Mesangial cell (primary cell): ENCODE measurements at places on chromosomes 2 and 18. TPM values are rescaled to one million over a fixed set of nuclear protein-coding genes. Genes with fewer than 3 reads are reported as not detected.

CHRND gene
- total RNA-seq = not detected in 2 replicates

C1QL2 gene
- not detected in 2 replicates for total RNA-seq

HJURP gene
- total RNA-seq = 2.7 and 62.2 TPM in 2 replicates

ANKRD62 gene
- not detected in 2 replicates for total RNA-seq

EVA1A gene
- 80.2 and 109 TPM in 2 replicates for total RNA-seq

SPATA3 gene
- total RNA-seq = not detected in 2 replicates

KCNK3 gene
- 0.49 and 1.4 TPM in 2 replicates for total RNA-seq

ASPRV1 gene
- total RNA-seq = 0.16 TPM in 1 of 2 replicates, not detected in the other

ZNF804A gene
- total RNA-seq = 0.16 and 0.51 TPM in 2 replicates

COL4A3 gene
- total RNA-seq = under 0.01 and 0.76 TPM in 2 replicates

RUFY4 gene
- total RNA-seq = not detected in 2 replicates

LCT gene
- not detected in 2 replicates for total RNA-seq

ANKRD30B gene
- under 0.01 TPM in 1 of 2 replicates, not detected in the other for total RNA-seq

PDCD1 gene
- total RNA-seq = not detected in 2 replicates

VWA3B gene
- under 0.01 TPM in 1 of 2 replicates, not detected in the other for total RNA-seq

RALBP1 gene
- 50.5 and 52.0 TPM in 2 replicates for total RNA-seq

RBKS gene
- total RNA-seq = 3.4 and 4.4 TPM in 2 replicates

CLEC4F gene
- not detected in 2 replicates for total RNA-seq
